ENCODE measurements at places on chromosomes 6 and 20.

GRCh38 chr6:52059821-52060220, 27.6 kb downstream of the PKHD1 start:
- DNase-seq: no peak

- no peak for DNase-seq
Measured at GRCh38 chr6:108839083-108839642, 9.1 kb upstream of the ARMC2 start.

GRCh38 chr20:37977338-37977737, 55.9 kb downstream of the TTI1 start:
- no peak for DNase-seq

GRCh38 chr6:273551-274058, 18.7 kb upstream of the DUSP22 start:
- no peak for DNase-seq

DNA sequence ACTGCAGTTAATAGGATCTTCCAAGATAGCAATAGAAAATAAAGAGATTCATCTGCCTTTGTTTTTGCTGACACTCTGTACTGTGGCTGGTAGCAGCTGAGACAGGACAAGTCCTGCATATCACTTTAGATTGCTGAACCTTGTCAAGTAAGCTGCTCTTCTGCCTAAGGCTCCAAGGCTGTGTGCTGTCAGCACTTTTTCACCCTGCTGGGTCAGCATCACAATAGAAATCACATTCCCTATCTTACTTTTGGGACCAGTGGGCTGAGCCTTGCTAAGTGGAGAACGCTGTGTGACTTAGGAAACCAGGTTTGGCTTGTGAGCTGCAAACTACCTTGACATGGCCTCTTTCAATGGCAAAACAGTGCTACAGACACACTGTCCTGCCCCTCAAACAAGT, 263.9 kb downstream of the FRK start:
- DNase-seq: no peak

DNA sequence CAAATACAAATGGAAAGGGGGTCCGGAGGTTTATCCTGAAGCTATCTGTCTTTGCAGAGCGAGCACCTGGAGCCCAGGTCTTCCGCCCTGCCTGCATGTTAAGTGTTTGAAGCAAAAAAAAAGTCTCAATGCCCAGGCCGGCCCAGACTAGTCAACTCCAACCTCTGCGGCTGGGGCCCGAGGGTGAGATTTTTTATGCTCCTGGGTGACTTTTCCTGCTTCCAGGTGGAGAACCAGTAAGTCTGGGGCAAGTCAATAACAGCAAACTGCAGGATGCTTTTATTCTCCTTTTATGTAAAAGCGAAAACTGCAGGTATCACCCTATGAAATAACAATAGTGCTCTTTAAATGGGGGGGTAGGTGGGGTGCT, 2.0 kb upstream of the ZBP1 start:
- no peak for DNase-seq

GRCh38 chr6:37979392-37980221, 160.1 kb downstream of the ZFAND3 start:
- DNase-seq: no peak

- DNase-seq: no peak
Measured at GRCh38 chr6:137269347-137269746, 50.2 kb upstream of the IFNGR1 start.

- peak; percentile 14 for DNase-seq
Measured at GRCh38 chr6:153031335-153031955, 28.9 kb upstream of the MTRF1L start.

GRCh38 chr6:94245395-94245794, 826.0 kb upstream of the EPHA7 start:
- DNase-seq: no peak

DNA sequence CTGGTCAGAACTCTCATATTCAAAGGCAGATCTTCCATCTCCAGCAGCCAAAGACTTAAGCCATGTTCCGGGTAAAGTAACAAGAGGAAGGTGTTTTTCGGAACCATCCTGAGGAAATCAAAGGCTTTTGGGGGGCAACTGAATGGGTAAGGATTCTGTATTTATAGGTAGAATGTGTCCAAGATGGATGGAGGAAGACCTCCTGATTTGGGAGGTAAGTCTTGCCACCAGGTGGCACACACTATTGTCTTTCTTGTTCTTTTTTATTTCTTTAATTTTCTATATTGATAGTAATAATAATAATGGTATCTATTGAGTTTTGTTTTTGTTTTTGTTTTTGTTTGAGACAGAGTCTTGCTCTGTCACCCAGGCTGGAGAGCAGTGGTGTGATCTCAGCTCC, 53.0 kb upstream of the UBR2 start:
- no peak for DNase-seq

GRCh38 chr6:168313431-168314011, 6.1 kb downstream of the DACT2 start:
- no peak for DNase-seq

DNA sequence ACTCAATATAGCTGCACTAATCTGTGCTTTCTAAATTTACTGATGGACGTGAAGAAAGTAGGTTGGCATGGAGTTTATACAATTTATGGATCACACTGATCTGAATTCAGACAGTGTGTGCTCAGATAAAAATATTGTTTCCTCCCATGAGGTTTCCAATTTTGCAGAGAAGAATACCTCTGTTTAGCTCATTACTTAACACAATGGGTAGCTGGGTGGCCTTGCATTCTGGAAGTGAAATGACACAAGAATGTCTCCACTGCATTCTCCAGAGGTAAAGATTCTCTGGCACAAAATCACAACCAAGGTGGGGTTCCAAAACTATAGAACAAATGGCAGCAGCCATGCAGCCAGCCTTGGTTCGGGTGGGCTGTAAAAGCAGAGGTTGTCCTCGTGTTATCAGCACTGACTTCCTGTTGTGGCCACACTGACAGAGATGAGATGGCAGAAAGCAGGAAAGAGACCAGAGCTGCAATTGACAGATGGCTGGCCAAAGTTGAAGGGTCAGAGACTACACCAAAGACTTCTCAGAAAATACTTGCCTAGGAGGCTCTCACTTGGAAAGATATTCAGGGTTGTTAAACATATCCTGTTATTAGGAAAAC, 50.2 kb downstream of the HDAC2 start:
- DNase-seq: no peak

DNA sequence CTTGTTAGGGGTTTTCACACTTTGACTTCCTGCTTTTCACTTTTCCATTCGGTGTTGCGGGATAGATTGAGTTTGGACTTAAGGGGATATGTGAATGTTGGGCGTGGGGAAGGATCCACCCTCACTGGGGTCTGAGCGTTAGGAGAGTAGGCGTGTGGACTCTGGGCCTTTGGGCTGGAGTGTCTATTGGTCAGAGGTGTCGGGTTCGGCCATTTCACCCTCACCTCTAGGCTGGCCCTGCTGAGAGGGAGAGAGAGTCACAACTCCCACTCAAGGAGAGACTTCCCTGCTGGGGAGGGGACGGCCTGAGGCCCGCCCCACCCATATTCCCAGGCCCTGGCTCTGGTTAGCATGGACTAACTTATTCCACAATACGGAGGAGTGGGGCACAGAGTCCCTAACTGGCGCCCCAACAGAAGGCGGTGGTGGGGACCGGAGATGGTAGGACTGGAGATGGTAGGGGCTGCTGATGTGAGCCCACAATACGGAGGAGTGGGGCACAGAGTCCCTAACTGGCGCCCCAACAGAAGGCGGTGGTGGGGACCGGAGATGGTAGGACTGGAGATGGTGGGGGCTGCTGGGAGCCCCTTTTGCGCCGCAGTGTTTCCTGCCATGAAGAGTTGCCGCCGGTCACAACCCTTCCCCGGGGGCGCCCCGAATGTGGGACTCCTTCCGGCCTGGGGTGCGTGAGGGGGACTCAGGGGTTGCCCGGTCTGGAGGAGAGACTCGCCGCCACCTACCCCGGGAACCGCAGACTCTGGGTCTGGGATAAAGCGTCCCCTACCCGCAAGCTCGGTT, 1.4 kb upstream of the PTPRA start:
- DNase-seq: no peak

DNA sequence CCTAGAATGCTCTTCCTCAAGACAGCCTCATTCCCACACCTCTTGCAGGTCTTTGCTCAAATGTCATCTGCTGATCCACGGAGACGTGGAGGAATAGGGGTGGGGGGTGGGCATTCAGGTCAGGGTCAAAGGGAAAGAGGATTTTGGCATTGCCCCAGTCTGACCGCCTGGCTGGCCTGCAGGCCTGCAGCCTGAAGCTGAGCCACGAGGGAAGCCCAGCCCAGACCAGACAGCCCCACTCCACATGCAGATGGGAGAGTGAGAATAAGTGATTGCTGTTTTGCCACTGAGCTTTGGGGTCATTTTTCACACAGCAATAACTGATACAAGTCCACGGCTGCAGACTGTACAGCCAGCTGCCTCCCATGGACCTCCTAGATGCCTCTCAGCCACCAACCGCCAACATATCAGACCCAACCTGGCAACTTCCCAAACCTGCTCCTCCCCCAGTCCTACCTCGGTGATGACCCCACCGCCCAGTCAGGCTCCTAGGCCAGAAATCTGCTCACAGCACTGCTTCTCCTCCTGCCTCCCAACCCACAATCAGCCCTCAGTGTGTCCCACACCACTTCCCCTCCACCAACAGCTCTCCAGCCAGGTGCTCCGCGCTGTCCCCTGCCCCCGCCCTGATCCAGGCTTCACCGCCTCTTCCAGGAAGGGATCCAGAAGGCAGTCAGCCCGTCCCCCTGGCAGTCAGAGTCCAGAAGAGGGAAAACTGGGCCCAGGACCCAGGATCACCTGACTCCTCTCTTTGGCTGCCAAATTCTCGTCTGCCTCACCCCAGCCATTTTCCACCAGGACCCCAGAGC, 14.0 kb downstream of the KIAA1755 start:
- DNase-seq: peak; percentile 34

- DNase-seq: peak; percentile 46
Measured at GRCh38 chr20:17934141-17934862, 34.3 kb downstream of the SNX5 start.

- peak; percentile 74 for DNase-seq
Measured at GRCh38 chr6:13248053-13248452, 80.3 kb downstream of the TBC1D7 start.

DNA sequence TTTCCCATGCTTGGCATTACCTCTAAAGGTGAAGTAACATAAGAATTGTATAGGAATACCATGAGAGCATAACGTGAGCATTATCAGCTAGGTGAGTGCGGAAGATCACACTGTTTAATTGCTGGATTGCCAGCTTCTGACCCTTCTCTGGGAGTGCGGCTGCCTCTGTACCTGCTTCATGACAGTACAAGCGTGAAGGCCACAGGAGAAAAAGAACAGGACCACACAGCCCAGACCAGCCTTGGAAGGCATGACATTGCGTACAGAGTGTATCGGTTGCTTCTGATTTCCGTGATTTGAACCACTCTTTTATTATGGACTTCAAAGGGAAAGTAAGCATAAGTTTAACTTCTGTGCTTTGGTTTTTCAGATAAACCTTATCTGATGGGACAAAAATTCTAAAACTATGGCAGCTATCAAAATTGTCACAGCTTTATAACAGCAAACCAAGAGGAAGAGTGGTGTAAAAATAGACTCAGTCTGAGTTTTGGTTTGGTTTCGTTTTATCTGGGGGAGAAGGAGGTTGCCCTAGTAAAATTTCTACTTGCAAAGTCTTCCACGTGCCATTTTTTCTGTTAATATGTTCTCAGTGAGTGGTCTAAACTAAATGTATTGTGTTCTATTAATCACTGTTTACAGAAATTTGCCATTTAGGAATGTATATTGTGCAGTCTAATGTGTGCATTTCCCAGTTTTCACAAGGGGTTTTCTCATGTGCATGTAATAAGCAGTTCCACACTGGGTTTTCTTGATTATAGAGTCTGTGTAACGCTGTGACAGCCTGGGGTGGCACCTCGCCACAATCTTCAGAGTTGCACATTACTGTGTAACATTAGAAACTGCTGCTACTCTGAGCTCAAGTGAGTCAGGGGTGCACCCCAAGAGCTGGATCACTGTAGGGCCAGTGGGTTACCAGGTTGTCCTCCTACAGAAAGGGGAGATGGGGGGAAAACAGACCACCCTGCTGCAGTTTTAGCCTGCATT, 97.3 kb downstream of the RPP40 start:
- DNase-seq: no peak

- no peak for DNase-seq
Measured at GRCh38 chr6:37501632-37502491, 2.2 kb upstream of the CCDC167 start.

DNA sequence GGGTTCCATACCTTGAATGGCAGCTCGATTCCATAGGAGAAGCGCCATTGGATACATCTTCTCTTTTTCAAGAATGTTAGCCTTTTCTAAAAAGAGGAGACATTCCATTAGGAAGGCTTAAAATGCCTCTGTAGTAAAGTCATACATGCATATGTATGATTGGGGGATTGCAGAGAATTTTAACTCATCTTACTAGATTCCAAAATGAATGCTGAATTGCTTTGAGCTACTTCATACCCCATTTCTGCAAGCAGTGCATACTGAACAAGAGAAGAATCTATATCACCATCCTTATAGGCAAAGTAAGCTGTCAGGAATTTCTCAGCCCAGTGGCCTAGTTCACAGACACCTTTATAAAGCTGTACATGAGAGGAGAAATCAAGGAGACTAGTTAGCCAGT, 80.3 kb downstream of the NDUFAF5 start:
- peak; percentile 80 for DNase-seq

DNA sequence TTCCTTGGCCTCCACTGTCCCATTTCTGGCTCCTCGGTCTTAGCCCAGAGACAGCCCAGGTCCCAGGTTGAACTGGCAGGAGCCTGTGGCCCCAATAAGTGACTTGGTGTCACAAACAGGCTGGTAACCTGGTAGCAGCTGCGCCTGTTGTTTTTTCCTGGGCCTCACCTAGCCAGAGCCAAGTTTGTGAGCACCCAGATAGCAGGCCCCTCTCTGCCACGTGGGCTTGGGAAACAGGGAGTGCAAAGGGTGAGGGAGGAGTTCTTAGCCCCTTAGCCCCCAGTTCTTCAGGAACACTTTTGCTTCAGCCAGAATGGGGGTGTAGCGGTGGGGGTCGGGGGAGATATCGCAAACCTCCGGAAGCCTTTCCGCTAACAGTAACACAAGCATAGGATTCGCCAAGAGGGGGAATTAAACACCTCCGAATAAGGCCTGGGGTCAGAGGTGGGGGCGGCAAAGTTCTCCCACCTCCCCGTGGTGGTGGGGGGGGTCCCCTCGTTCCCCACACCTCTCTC, 760 bp downstream of the C6orf132 start:
- DNase-seq: peak; percentile 14

- no peak for DNase-seq
Measured at GRCh38 chr6:163260911-163261310, 153.6 kb upstream of the QKI start.

DNA sequence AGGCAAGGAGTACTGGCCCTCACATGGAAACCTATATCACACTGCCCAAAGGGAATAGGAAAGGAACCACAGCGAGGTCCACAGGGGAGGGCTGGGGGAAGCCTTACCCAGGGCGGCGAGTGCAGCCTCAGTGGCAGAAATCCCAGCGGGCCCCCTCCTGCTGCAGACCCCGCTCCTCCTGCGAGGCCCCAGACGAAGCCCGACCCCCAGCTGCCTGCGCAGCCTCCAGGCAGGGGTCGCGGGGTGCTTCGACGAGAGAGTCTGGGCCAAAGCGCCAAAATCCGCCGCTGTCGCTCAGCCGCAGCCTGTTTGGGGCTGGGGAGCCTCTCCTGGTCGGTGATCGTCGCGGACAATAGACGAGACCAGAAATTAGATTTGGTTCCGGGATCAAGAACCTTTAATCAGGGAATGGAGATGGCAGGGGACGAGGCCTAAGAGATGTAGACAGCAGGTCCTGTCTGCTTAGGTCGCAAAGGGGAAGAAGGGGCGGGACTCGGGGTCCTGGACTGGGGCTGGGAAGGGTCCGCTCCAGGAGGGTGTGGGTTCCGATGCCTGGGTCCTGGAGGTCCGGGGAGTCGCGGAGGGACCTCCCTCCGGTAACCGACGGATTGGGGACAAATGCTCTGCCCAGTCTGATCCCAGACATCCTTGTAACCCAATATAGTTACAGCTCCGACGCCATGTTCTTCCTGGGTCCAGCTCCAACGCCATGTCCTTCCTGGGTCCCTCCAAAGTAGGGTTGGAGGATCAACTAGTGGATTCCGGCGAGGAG, 36.4 kb upstream of the HLA-E start:
- no peak for DNase-seq
